Caudate nucleus (tissue), 63 donors: ENCODE measurements at places on chromosomes 3 and 15.
A peak's percentile ranks its signal among the peaks of the same experiment; 100 is the strongest.

DNA sequence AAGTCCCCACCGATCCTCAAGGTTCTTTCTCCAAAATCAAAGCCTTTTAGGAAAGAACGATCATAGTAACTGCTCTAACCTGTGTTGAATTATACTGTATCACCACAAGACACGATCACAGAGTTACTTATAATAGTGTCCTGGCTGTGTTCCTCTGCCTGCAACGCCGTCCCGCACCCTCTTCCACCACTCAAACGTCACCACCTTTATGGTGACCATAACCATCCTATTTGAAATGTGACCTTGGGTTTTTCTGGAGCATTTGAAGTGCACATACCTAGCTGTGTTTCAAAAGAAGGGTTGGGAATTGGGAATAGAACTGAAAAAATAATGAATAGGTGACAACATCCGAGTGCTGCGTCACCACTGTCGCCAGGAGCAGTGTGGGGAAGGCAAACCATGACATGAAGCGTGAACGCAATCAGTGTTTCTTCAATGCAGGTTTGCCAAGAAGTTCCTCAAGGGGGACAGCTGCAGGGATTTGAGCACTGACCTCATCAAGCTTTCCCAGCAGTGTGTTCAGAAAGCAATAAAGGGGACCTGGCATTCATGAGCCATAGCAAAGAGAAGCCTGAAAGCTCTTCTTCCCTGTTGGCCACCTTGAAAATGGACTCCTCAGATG lies 769 bp upstream of the SELENOS start:
- no peak for DNase-seq

DNA sequence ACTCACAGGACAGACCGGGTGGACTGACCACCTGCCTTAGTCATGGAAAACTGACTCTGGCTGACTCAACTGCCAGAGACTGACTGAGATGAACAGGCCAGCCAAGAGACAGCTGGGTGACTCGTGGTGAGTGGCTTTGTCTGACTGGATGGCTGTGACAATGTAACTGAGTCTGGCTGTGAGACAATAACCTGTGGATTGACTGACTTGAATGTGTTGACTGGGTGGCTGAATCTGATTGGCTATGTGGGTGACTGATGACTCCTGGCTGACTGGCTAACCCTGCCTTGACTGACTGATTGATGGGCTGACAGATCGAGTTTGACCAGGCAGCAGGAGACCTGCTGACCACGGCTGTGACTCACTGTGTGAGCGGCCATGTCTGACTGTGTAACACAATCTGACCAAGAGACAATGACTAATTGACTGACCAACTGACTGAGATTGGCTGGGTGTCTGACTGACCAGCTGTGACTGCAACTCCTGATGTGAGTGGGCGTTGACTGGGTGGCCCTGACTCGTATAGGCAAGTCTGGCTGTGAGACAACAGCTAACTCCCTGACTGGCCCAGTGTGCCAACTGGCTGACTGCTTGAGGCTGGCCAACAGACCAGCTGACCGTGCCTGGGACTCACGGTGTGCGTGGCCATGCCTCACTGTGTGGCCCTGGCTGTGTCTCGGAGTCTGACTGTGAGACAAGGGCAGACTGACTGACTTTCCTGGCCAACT lies 509.1 kb downstream of the SHQ1 start:
- peak; percentile 22 for DNase-seq

DNA sequence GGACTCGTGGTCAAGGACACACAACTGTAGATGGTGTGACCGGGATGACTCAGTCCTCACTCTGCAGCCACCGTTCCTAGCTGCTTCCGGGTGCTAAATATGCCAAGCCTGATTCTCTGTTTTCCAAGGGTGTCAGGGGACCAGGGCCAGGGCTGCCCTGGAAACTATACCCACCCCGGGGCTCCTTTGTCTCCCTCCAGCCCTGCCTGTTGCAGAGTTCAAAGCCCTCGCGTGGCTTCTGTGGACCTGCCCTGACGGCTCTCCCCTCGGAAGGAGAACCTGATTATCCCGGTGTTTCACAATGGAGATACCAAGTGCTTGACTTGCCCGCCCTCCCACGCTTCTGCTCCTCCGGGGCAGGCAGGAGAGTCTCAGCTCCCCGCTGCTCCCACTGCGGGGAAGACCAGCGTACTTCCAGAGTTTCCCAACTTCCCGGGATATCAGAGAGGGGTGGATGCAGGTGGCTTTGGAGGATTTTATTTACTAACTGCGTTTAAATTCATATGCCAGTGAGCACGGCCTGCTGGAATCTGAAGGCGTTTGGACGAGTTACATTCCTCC lies 125.0 kb downstream of the ASB7 start:
- DNase-seq, result no peak

DNA sequence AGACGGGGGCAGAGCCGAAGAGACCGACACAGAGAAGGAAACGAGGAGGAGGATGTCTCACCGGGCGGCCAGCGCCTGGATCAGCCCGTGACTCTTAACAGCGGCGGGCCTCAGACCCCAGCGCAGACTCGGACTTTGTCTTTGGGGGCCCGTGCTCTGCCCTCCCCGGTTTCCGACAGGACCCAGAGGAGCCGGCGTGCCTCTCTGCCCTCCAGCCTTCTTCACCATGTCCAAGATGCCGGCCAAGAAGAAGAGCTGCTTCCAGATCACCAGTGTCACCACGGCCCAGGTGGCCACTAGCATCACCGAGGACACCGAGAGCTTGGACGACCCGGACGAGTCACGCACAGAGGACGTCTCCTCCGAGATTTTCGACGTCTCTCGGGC lies 1.0 kb downstream of the TSC22D2 start:
- no peak for DNase-seq

DNA sequence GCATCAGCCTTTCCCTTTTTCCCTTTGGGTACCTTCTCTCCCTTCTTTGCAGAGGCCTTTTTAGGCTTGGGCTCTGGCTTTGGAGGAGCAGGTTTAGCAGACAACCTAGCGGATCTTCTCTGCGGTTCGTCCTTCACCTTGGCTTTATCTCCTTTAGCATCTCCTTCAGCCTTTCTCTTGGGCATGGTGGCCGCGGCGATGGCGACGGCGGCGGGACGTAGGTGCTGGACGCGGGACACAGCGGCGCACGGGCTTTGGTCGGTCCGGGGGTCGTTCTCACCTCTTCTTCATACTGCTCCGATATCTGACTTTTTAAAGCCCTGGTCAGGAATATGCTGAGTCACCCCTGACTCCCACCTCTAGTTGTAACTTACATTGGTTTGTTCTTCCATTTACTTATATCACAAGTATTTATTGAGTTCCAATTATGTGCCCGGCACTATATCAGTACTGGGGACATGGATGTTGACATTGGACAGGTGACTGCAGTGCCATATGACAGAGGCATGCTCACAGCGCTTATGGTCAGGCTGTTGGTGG lies 43.1 kb upstream of the SH3BP5 start:
- no peak for DNase-seq

DNA sequence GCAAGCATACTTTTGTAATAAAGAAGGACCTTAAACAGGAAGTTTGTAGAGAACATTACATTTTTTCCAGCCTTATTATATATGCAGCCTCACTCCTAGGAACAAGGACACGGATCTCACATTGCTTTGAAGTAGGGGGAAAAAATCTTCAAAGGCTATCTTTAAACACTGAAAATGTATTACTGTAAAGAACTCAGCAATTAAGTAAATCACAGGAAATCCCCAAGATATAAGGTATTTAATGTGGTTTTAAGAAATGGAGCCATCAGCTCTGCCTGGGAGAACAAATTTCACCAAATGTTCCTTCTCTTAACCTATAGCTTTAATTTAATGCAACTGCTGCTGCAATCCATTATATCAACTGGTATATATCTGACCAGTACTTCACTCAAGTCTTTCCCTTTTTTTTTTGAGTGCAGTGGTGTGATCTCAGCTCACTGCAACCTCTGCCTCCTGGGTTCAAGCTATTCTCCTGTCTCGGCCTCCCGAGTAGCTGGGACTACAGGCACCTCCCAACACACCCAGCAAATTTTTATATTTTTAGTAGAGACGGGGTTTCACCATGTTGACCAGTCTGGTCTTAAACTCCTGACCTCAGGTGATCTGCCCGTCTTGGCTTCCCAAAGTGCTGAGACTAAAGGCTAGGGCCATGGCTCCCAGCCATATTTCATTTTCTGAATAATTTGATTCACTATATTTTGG lies 2.8 kb downstream of the BTLA start:
- no peak for DNase-seq

GRCh38 chr15:42955518-42955917 lies 34.9 kb upstream of the TTBK2 start:
- no peak for DNase-seq

DNA sequence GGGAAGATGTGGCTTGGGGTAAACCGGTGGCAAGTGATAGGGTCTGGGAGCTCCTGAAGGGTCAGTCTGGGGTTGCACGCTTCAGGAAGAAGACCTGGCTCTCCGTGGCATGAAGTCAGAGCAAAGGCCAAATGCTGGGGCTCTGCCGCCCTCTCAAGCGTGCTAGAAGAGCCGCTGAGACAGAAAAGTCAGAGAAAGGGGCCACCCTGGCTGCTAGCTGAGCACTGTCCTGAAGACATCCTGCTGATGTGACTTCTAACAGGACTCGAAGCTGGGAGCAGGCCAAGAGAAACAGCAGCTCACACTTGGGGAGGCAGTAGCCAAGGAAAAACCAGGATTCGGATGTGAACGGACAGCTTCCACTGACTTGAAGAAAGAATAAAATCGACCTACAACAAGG lies 270.4 kb downstream of the OCA2 start:
- DNase-seq, result no peak

DNA sequence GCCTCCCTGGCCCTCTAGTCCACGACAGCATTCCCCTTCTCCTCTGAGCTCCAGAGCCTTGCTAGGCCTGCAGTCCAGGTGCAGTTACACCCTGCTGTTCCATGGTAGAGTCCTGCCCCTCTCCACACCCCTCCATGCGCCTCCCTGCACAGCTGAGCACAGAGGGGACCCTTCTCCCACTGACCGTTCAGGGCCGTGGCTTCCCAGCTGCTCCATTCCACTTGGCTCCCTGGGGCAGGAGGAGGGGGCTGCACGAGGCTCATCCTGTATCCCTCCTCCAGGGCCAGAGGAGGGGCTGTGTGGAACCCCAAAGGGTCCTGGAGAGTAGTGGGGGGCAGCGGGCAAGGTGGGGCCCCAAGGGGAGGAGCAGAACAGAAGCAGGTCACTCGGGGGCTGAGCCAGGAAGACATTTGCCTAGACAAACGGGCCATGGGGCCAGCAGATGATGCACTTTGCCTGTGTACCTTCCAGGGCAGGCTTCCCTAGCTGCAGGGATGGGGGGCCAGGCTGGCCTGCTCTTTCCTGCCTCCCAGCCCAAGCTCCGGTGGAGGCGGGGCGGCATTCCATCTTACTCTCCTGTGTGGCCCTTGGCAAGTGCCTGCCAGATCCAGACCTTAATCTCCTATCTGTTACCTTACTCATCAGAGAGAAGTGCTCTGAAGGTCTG lies 20.7 kb upstream of the GOLGA6C start:
- no peak for DNase-seq

- DNase-seq, result no peak
Observed at GRCh38 chr3:136749091-136749490, 3.1 kb downstream of the STAG1 start.

- no peak for DNase-seq
Observed at GRCh38 chr15:78065973-78066946, 11.3 kb downstream of the TBC1D2B start.

DNA sequence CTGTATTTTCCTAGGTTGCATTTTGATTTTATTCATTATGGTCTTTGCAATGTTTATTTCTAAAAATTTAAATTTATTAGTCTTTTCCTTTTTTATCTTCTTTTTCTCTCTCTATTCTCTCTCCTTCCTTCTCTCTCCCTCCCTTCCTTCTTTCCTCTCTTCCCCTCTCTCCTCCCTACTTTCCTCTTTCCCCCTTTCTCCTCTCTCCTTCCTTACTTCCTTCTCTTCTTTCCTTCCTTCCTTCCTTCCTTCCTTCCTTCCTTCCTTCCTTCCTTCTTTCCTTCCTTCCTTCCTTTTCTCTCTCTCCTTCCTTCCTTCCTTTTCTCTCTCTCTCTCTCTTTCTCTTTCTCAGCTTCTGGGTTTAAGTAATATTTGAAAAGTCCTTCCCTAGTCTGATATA lies 72.8 kb upstream of the RASGRF1 start:
- no peak for DNase-seq

GRCh38 chr3:12353796-12354525 lies 65.1 kb downstream of the PPARG start:
- no peak for DNase-seq

GRCh38 chr3:127454968-127455367 lies 135.6 kb downstream of the TPRA1 start:
- DNase-seq, result no peak

DNA sequence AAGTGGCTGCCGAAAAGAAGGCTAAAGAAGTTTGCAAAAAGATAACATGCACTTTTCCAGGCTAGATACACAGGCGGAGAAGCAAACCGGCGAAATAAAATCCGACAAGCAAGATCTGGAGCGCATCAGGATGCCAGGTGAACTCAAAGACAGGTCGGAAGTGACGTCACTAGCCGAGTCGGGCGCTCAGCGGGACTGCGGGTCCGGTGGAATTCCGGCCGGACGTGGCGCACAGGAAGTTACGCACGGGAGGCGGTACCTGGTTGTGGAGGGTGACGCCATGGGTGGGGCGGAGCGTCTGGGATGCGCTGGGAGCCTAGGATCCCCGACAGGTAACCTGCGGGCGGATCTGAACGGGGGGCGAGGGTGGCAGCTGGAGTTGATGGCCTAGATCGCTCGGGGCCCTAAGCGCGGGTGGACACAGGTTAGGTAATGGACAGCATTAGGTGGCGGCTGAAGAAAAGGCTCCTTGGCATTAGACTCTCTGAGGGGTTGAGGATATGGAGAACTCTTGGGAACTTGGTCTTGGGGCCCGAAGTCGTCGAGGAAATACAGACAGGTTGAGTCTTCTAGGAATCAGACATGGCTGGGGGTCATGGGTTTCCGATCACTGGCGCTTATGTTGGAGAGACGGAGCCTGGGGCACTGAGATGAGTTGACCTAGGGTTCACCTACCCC lies 29.0 kb upstream of the EHHADH start:
- peak; percentile 96 for DNase-seq

GRCh38 chr3:23979569-23979968 lies 34.5 kb downstream of the NR1D2 start:
- no peak for DNase-seq

- peak; percentile 25 for DNase-seq
Observed at GRCh38 chr3:50572158-50572557, 2.8 kb downstream of the HEMK1 start.

- DNase-seq, result peak; percentile 26
Observed at GRCh38 chr3:121111914-121112612, 204.1 kb downstream of the STXBP5L start.

DNA sequence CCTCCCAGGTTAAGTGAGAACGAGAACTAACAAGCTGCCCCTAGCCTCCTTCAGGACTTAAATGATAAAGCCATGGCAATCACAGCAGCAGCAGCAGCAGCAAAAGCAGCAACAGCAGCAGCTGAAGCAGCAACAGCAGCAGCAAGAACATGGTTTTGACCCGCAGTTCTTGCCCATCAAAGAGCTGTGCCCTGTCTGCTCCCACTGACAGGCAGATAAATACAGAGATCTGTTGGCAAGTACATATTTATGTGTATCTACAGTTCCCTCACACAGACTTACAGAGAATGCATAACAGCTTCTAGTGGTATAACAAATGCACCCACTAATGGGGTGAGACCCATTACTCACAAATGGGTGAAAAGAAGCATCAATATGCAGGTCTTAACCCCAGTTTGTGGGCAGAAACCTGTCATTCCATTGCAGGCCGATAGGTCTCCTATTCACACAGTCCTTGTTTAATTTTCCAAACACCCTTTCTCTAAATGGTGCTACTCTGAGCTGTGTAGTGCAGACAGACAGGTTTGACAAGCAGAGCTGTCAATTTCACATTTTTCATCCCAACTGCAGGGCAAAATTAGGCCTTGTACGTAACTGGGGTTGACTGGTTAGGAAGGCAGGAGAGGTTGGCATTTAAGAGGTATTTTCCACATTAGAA lies 316.3 kb downstream of the TIGIT start:
- no peak for DNase-seq
